ENCODE measurements at places on chromosomes 4 and X. TPM values are rescaled to one million over a fixed set of nuclear protein-coding genes. Genes with fewer than 3 reads are reported as not detected.

The KCNIP4 gene
- total RNA-seq = 1.4 TPM

The RAB39B gene
- 2.6 TPM for total RNA-seq

The TMEM187 gene
- total RNA-seq = 4.0 TPM

GRCh38 chr4:3320361-3321023 is 27.7 kb downstream of the RGS12 start:
- DNase-seq = no peak

- DNase-seq = peak; percentile 87
Measured at GRCh38 chr4:48756689-48757220, 23.3 kb downstream of the FRYL start.

DNA sequence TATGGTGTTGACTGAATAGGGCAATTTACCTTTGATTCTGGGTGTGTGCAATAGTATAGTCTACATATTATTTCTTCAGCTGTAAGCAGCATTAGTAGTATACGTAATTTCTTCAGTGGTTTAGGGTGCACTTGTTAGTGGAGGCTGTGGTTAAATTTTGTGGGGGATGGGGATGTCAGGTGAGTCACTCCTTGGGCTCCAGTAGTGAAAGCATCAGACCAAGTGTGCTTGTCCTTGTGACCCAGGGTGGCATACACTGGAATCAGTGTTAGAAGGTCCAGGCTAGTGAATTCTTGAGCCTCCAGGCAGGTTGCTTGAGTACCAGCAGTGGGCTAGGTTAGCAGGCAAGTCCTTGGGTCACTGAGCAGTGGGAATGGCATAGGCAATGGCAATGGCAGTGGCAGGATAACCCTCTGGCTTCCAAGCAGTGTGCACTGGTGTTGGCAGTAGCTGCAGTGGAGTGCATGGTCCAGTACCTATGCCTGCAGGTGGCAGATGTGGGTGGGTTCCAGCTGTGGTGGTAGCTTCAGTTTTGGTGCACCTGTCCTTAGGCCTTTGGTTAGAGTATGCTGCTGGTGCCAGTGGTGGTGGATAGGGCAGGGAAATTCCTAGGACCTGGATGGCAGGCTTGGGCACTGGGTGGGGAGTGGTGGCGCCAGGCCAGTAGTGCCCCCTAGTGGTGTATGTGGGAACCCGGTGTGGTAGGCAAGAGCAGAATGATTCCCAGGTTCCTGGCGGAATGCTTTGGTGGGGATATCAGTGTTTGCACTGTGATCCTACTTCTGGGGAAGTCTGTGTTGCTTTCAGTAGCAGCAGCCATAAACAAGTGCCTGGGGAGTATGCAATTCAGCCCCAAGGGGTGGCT is 531.0 kb downstream of the SMARCA1 start:
- no peak for DNase-seq

- DNase-seq = no peak
Measured at GRCh38 chrX:3312109-3312508, 34.3 kb downstream of the MXRA5 start.

GRCh38 chrX:49287665-49288064 is 15.8 kb upstream of the GAGE10 start:
- DNase-seq = no peak

DNA sequence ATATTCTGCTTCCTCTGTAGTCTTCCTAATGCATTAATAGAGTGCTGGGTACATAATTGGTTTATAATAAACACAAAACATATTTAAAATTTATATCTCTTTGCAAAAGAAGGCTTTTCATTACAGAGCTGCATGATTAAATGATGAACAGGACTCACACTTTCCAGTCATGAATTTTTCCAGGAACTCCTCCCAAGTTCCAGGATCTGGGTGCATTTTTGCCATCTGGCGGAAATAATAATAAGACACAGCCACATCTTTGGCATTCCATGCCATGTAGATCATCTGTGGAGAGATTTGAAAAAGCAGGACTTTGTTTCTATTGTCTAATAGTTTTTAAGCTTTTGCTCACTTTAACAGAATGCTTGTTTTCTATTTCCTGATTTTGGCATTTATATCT is 40.2 kb upstream of the SULT1B1 start:
- DNase-seq = peak; percentile 5

DNA sequence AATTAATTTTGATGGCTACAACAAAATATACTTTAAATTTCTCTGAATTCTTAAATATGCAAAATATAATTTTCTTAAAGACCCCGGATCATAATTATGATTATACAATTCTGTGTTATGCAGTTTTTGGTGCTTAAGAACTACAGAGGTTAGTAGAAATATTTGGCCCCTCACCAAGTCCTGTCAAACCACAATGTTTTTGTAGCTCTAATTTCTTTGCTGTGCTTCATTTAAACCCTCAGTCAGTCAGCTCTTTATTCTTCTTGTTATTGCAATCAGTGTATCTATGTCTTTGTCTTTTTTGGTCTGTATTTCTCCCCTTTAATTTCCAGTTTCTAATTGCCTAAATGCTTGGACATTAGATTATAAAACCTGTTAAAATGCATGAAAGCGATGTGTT is 186.1 kb downstream of the CAMK2D start:
- no peak for DNase-seq
